ENCODE measurements at places on chromosomes 1 and 21.

- no peak overlapping the region for H3K27ac ChIP-seq
- no peaks in the 10 kb centered on the region for H3K36me3 ChIP-seq
- no peak overlapping the region for H3K4me3 ChIP-seq
- no peak for DNase-seq
These were observed 53.4 kb downstream of the ERICH3 start for GRCh38 chr1:74620242-74620641.

- H3K36me3 ChIP-seq: no peaks in the 10 kb centered on the region
- peak; percentile 76 for DNase-seq
- peaks cover 4% of the 10 kb centered on the region for H3K4me1 ChIP-seq
- no peak overlapping the region for H3K27ac ChIP-seq
- no peaks in the 10 kb centered on the region for H3K27me3 ChIP-seq
- H3K4me3 ChIP-seq: no peak overlapping the region
These were observed 25.2 kb downstream of the FHAD1 start for GRCh38 chr1:15272009-15272781.

- H3K27ac ChIP-seq: no peak overlapping the region
- H3K27me3 ChIP-seq: no peaks in the 10 kb centered on the region
- no peak overlapping the region for H3K4me3 ChIP-seq
- no peak for DNase-seq
These were observed 5.3 kb downstream of the E2F2 start for GRCh38 chr1:23525558-23526250.

DNA sequence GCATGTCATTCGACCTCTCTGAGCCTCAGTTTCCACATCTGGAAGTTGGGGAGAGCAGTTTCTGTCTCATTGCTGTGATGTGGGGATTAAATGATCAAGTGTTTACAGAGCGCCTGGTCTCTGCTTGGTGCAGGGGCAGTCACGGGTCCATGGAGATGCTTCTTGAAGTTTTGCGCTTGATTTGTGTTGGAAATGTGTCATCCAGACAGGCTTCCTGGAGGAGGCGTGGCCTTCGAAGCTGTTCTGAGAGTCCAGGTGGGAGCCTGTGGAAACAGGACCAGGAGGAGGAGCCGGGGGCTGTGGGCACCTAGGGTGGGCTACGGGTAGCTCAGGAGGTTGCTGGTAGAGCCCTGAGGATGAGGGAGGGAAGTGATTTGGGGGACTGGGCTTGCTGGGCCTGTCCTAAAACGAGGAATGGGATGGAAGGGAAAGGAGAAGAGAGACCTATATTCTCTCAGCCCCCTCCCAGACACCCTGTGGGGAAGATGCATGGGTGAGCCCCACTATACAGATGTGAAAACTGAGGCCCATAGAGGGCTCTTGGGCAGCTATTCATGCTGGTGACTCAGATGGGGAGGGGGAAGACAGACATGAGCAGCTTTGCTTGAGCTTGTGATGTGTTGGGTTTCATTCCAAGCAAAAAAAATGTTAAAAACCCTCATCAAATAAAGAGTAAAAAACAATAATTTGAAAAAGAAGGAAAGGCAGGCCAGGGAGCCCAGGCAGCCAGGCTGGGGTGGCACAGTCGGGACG lies 107.2 kb upstream of the WNT4 start:
- no peak for DNase-seq
- no peaks in the 10 kb centered on the region for H3K36me3 ChIP-seq
- H3K4me1 ChIP-seq: no peaks in the 10 kb centered on the region
- no peaks in the 10 kb centered on the region for H3K27me3 ChIP-seq
- no peak overlapping the region for H3K27ac ChIP-seq

DNA sequence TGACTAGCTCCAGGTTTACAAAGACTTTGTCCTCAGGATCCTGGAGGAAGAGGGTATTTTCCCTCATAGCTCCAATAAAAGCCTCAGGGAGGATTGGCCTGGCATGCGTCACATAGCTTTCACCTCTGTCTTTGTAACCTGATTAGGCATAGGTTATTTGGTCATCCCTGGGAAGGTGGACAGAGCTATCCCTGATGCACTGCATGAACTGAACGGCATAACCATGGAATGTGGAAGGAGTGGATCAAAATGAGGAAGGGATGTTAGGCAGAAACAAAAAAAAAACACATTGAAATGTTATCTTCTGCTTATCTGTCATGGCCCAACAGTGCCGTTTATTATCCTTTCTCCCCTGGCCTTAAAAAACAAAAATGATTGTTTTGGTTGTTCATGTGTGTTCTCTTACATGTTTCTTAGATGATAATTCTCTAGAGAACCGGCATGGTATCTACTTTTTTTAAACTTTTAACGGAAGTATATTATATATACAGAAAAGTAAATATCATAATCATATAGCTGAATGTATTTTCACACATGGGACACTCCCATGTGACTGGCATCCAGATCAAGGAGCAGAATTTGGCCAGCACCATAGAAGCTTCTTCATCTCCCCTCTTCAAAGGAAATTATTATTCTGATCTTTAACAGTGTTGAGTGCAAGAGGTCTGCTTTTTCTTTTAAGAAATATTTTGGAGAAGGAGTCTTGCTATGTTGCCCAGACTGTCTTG lies 85.3 kb downstream of the RPS6KC1 start:
- no peaks in the 10 kb centered on the region for H3K27me3 ChIP-seq
- H3K4me3 ChIP-seq: no peak overlapping the region

GRCh38 chr1:59556802-59557548 lies 257.8 kb upstream of the HOOK1 start:
- no peak overlapping the region for H3K4me3 ChIP-seq
- H3K36me3 ChIP-seq: no peaks in the 10 kb centered on the region
- DNase-seq: no peak
- no peak overlapping the region for H3K27ac ChIP-seq
- H3K27me3 ChIP-seq: no peaks in the 10 kb centered on the region

GRCh38 chr21:46605767-46606426 lies 1.0 kb upstream of the S100B start:
- H3K4me1 ChIP-seq: no peaks in the 10 kb centered on the region
- DNase-seq: no peak
- H3K4me3 ChIP-seq: no peak overlapping the region
- H3K27ac ChIP-seq: no peak overlapping the region
- no peaks in the 10 kb centered on the region for H3K27me3 ChIP-seq

- no peaks in the 10 kb centered on the region for H3K4me1 ChIP-seq
- no peak for DNase-seq
- H3K4me3 ChIP-seq: no peak overlapping the region
- H3K36me3 ChIP-seq: no peaks in the 10 kb centered on the region
These were observed 16.1 kb upstream of the FMOD start for GRCh38 chr1:203367057-203367456.

- H3K36me3 ChIP-seq: no peaks in the 10 kb centered on the region
- H3K4me1 ChIP-seq: peaks cover 8% of the 10 kb centered on the region
- no peaks in the 10 kb centered on the region for H3K27me3 ChIP-seq
- DNase-seq: no peak
- no peak overlapping the region for H3K4me3 ChIP-seq
- H3K27ac ChIP-seq: no peak overlapping the region
These were observed 138.3 kb downstream of the NTMT2 start for GRCh38 chr1:170284016-170284415.

- H3K4me3 ChIP-seq: no peak overlapping the region
- DNase-seq: no peak
- H3K36me3 ChIP-seq: no peaks in the 10 kb centered on the region
These were observed 2.0 kb upstream of the SOX13 start for GRCh38 chr1:204070895-204071294.
